Stimulated activated CD8-positive, alpha-beta memory T cell treated with anti-CD3 and anti-CD28 coated beads, Interleukin-7, amount 100 ng/mL, for 4 hours (primary cell): ENCODE measurements at places on chromosomes 12 and 14.

- no peak for DNase-seq
Observed at GRCh38 chr12:62210422-62210821, 49.8 kb upstream of the USP15 start.

- no peak for DNase-seq
Observed at GRCh38 chr12:109607618-109608017, 34.0 kb downstream of the MVK start.

DNA sequence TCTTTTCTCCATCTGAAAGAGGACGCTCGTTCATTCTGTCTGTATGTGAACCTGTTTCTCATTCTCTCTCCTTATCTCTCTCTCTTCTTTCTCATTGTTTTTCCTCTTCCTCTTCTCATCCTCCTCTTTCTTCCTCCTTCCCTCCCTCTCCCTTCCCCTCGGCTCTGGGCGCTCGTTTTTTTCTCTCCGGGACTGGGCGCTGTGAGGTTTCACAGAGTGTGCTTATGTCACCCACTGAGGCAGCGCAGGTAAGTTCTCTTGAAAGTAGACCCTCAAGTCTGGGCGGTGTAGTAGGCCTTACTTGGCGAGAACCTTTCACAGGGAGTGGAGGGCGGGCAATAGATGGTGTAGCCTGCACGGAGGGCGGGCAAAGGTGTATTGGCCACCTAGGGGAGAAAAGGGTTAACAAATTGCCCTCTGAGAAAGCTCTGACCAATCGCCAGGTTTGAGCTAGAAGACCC, 4.5 kb upstream of the SIX1 start:
- no peak for DNase-seq

- no peak for DNase-seq
Observed at GRCh38 chr12:109900752-109901580, 892 bp downstream of the TCHP start.

DNA sequence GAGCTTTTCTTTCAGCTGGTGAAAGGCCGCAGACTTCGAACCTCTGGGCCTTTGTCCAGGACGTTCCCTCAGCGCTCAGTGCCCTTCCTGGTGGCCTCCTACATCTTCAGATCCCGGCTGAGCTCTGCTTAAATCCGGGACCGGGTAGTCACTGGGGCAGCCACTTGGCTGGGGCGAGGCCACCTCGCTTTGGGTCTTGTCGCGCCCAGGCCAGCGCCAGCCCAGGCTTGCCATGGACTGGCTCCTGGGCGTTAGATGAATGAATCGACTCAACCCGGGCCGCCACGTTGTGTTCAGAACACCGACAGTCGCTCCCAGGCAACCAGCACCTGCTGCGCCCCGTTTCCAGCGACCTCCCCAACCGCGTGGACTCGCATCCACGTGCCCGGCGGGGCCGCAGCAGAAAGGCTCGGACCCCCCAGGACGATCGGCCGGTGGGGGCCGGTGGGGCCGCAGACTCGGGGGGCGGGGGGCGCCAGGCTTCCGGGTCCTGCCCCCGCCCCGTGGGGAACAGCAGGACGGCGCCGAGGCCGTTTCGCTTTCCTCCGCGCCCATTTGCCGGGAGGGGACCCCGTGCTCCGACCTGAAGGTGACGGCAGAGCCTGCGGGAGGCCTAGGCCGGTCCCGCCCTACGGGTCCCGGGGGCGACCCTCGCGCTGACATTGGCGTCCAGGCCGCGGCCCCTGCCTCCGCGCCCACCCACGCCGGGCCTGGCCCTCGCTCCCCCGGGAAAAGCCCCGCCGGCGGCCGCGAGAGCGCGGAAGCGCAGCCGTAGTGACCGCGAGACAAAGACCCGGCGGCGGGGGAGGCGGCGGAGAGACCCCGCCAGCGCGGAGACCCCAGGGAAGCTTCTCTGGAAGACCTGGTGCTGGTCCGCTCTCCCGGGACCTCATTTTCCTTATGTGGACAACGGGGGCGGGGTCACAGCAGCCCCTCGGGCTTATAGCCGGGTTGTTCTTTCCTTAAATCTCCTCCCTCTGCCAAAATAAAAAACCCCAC, 37.3 kb upstream of the RCOR1 start:
- peak; percentile 12 for DNase-seq

DNA sequence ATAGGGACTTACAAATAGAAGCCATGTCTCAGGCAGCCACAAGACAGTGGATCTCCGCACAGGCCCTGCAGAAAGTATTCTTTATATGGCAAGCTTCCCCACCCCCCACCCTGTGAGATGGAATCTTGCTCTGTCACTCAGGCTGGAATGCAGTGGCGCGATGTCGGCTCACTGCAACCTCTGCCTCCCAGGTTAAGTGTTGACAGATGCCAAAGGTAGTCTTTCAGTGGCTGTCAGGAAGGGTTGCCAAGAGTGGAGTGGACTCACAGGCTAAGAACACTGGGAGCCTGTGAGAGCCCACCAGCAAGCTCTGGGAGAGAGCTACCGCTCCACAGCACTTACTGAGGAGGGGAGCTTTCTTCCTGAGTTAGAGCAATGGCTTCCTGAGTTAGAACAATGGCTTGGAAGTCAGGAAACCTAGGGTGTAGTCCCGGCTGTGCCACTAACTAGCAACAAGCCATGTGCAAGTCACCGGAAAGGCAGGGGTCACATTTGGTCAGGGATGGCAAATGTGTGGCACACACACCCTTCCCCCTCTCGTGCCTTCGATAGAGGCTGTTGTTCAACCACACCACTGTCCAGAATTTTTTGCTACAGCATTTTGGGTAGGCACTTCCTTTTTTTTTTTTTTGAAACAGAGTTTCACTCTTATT, 2.6 kb downstream of the RNASE1 start:
- DNase-seq = no peak

DNA sequence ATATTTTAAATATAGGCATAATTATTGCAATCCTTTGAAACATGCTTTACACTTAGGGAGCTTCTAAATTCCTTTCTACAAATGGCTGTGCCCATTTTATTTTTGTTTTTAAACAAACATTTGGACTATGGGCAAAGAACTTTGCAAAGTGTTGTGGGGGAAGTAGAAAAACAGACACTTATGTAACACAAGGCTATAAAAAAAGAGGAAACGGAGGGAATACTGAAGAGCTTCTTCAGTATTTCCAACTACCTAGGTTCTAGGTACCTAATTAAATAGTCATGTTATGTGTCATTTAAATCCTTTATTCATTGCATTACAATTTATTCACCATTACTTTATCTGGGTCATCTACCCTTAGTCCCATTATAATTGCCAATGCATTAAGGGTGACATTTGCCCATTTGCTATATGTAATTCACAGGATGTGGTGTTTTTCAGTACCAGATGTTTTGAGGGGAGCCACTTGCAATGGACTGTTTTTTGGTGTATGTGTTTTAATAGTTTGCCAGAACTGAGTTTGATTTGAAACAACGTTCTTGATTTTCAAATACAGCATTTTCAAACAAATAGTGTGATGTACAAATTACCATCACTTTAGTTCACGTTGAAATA, 1.5 kb upstream of the MSRB3 start:
- no peak for DNase-seq

- peak; percentile 53 for DNase-seq
Observed at GRCh38 chr14:106556665-106557289, 1030.4 kb downstream of the TMEM121 start.

GRCh38 chr12:115375186-115375991, 691.4 kb upstream of the TBX3 start:
- no peak for DNase-seq

- no peak for DNase-seq
Observed at GRCh38 chr14:84544486-84545131, 985.3 kb upstream of the FLRT2 start.

GRCh38 chr14:53180272-53181221, 27.4 kb upstream of the DDHD1 start:
- DNase-seq = peak; percentile 29

- no peak for DNase-seq
Observed at GRCh38 chr12:90401185-90401584, 553.8 kb downstream of the CCER1 start.

GRCh38 chr14:50022661-50023060, 93.7 kb downstream of the VCPKMT start:
- DNase-seq = no peak

- no peak for DNase-seq
Observed at GRCh38 chr12:92899386-92900001, 29.6 kb downstream of the EEA1 start.

DNA sequence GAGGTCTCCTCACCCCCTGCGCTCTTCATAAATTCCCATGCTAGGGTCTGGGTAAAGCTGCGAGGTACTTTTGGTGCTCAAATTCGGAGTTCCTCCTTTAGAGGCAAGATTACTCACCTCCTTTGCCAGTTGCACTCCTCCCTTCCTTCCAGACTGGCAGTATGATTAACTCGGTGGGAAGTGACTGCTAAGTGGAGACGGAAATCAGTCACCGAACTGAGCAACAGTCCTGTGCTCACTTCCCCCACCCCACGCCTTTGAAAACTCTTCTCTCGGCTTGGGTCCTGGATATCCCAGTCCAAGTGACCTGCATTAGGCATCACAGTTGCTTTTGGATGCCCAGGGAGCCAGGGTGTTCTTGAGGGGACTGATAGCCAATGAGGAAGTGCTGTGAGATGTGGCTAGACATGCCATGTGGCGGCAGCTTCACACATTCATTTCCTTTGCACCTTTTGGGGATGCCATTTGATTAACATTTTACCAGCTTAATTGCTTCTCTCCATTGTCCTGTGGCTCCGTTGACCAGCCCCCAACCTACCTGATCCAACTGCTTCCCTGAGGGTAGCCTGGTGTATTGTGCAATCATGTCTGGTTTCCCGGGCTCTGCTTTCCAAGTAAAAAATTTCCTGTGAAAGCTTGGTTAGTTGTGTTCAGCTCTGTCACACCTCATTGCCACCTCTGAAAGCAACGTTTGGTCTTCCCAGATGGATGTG, 840 bp downstream of the PNP start:
- peak; percentile 50 for DNase-seq

GRCh38 chr12:46383654-46384450, 11.3 kb upstream of the SLC38A2 start:
- peak; percentile 50 for DNase-seq

GRCh38 chr12:4763549-4763948, 43.3 kb downstream of the GALNT8 start:
- DNase-seq = no peak

- no peak for DNase-seq
Observed at GRCh38 chr12:131641315-131641714, 69.6 kb upstream of the SFSWAP start.

DNA sequence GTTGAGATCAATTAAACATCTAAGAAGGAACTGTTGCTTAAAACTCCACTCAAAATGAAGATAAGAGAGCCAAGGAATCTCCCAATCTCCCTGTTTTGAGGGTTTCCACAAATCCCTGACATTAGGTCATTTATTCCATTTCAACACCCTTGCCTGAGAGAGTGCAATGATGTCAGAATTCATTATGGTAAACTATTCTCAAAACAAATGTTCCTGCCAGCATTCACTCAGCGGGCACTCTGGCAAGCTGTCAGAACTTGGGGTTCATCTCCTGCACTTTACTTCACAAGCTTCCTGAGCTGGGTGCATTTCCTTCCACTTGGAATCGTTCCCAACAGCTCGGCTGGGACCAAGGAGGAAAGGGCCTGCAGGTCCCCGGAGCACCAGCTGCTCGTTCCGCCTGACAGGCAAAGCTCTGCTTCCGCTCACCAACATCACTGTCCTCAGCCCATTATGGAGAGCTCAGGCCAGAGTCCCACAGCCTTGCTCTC, 117.8 kb downstream of the TTC7B start:
- DNase-seq = no peak

DNA sequence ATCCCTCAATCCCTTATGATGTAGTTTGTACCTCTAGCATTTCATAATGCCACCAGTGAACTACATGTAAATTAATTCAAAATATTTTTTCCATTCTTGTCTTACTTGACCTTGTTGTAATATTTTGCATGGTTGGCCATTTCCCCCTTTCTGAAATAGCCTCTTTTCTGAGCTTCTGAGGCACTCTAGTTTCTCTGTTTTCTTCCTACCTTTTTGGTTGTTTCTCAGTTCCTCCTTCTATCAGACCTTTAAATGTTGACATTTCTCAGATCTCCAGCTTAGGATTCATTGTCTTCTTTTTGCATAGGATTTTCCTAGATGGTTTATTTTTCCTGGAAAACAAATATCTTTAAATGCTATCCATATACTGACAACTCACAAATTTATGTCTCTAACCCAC, 9.8 kb upstream of the RMST start:
- DNase-seq = no peak

GRCh38 chr12:52351196-52352059, 15.9 kb downstream of the KRT85 start:
- peak; percentile 52 for DNase-seq

GRCh38 chr12:107459641-107460040, 226.0 kb upstream of the PWP1 start:
- DNase-seq = no peak

GRCh38 chr14:19771895-19772430, 1.3 kb upstream of the OR4M1 start:
- no peak for DNase-seq

- DNase-seq = no peak
Observed at GRCh38 chr12:56152756-56153677, 630 bp downstream of the MYL6B start.

GRCh38 chr14:102819176-102819628, 42.0 kb downstream of the TRAF3 start:
- peak; percentile 31 for DNase-seq

DNA sequence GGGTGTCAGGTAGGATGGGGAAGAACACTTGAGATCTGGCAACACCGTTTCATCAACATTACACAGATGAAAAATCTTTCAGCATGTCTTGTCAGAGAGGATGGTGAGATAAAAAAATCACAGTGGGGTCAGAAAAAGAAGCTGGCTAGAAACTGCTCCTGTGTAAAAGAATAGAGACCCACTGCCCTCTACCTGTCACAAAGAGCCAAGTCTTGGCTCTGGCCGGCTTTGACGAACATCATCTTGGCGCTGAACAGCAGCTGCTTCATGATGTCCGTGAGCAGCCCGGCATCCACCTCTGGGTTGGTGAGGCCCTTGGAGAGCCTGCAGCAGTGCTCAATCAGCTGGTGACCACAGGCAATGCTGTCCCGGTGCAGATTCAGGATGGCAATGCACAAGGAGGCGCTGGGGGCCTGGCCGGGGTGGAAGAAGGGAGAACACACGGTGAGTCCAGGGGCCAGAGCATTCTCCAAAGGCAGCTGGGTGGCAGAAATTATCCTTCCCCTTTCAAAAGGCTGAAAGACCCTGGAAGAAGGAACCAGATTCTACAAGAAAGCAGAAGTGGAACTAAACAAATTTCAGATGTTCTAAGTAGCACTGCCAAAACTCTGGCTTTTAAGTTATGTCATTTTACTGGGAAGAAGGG, 50.2 kb downstream of the ZFYVE26 start:
- DNase-seq = no peak
